Stimulated activated CD8-positive, alpha-beta memory T cell treated with anti-CD3 and anti-CD28 coated beads, Interleukin-7, amount 100 ng/mL, for 48 hours (primary cell): ENCODE measurements at places on chromosomes 5 and 9.
A peak's percentile ranks its signal among the peaks of the same experiment; 100 is the strongest.

GRCh38 chr9:78348848-78349247 lies 51.9 kb downstream of the PSAT1 start:
- DNase-seq = no peak

- no peak for DNase-seq
These were observed 372.5 kb upstream of the GRIA1 start for GRCh38 chr5:153118018-153118417.

GRCh38 chr5:78483809-78484521 lies 123.5 kb downstream of the SCAMP1 start:
- DNase-seq = no peak

DNA sequence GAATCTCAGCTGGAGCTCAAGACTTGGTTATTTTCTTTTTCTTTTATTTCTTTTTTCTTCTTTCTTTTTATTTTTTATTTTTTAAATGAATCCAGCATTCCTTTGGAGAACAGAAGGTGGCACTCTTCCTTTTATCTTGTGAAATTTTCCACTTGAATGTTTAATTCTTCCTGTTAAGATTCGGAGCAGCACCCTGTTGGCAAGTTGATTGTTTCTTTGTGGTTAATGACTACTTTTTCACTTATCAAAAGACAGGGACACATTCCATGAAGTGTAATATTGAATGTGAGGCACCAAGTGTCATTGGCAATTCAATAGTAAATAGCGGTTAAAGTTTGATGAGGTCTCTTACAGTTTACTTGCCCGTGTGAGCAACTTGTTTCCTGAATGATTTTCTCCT lies 240.5 kb upstream of the CHD1 start:
- DNase-seq = no peak

DNA sequence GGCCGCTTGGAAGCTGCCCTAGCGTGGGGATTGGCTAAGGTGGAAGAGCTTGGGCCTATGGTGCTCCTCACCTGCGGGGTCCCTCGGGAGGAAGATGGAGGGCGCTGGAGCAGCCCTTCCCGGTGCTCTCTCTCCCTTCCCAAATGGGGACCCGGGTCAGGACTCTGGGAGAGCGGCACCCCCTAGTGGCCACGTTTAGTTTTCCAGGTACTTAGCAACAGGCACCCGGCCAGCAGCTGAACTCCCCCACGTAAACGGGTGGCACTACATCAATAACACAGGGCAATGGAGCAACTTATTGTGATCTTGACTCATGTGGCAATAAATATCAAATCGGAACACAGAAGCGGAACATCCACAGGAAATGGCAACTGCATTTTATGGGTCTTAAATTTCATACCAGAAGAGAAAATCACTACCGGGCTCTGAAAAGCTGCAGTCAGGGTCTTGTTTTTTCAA lies 316.6 kb downstream of the AGTPBP1 start:
- peak; percentile 11 for DNase-seq

DNA sequence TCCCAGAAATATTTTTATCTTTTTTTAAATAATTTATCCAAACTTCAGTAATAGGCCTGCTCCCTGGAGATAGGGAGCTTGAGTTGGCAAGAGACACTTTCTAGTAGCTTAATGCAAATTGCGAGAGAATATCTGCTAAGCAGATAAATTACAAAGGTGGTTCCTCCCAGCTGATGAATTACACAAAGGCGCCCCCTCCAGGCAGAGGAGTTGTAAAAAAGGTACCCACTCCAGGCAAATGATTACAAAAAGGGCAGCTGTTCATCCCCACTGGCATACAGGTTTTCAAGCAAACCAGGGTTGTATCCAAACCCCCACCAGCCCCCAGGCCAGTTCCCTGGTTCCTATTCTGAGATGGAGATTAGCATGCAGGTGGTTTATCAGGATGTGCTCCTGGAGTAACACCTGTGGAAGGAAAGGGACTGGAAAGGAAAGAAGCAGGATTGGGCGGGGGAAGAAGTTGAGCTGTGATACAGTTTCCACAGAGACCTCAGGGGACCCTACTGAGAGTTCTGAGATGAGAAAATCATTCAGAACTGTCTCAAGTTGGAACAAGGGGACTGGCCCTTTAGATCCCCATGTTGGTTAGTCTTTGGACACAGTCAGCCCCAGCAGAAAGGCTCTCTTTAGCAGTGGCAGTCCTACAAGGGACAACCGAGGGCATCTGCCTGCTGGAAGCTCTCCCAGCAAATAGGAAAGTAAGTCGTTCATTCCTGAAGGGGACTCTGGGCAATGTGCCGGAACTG lies 25.5 kb downstream of the ESM1 start:
- DNase-seq = peak; percentile 35

DNA sequence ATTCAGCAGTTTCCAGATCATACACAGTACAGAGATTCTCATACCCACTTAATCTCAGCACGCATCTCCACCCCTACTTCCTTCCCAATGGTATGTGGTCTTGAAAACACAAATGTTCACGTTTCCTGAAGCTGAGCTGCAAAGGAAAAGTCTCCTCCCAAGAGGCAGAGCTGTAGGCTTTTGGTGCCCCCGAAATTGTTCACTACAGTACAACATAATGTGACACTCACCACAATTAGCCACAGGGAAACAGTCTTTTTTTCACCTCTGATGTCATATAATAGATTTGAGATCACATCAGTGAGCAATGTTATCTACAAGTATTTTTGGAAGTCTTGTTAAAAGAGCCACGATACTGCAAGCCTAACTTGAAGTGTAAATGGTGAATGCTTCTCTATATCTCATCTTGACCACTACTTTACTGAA lies 40.2 kb downstream of the NFIB start:
- no peak for DNase-seq

DNA sequence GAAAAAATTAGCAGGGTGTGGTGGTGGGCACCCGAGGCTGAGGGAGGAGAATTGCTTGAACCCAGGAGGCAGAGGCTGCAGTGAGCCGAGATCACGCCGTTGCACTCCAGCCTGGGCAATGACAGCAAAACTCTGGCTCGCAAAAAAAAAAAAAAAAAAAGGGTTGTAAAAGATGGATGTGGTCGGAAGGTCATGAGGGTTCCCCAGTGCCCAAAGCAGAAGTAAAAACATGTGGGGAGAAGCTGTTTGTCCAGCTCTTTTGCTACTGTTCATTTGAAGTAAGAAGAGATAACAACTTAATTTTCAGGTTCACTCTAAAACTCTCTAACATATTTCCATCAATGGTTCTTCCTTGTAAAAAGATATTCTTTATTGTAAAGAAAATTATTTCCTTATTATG lies 57.1 kb upstream of the GOLPH3 start:
- DNase-seq = no peak

- no peak for DNase-seq
These were observed 293.2 kb downstream of the CWC27 start for GRCh38 chr5:65061974-65062353.

- no peak for DNase-seq
These were observed 21.2 kb upstream of the PCSK5 start for GRCh38 chr9:75869236-75869635.

- no peak for DNase-seq
These were observed 99.3 kb downstream of the GDNF start for GRCh38 chr5:37740331-37741066.

DNA sequence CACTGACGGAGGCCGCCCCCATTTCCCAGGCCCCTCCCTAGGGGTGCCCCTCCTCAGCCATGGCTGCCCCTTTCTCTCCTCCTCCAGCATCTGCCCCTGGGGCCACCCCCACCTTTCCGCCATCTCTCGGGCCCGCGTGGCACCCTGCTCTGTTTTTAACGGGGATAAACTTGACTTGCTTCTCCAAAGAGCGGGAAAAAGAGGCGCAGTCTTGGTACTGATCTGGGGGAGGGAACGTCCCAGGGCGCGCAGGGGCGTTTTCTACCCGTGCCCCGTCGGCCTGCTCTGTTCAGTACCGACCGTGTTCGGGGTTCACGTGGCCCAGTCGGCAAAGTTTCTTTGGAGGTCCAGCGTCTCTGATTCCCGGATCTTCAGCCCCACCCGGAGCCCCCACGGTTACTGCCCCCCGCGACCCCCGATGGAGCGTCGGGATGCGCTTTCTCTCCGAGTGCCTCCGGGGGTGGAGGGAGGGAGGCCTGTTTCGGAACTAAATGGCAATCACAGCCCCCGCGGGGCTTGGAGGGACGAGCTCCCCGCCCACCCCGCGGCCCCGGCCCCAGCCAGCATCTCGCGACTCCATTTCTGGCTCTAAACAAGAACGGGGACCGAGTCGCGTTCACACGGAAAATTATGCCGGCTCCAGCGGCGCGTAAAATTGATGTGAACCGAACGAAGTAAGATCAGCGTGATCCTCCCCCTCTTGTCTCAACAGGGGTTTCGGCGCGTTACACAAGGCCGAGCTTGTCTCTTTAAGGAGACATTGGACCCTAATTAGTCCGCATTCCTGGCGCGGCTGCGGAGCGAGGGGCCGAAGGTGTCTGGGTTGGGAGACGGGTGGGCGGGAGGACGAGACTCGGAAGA lies 1.1 kb upstream of the TLE4 start:
- no peak for DNase-seq

- no peak for DNase-seq
These were observed 165.1 kb downstream of the RNF180 start for GRCh38 chr5:64330728-64331231.

GRCh38 chr5:156528673-156529072 lies 201.7 kb downstream of the SGCD start:
- no peak for DNase-seq

DNA sequence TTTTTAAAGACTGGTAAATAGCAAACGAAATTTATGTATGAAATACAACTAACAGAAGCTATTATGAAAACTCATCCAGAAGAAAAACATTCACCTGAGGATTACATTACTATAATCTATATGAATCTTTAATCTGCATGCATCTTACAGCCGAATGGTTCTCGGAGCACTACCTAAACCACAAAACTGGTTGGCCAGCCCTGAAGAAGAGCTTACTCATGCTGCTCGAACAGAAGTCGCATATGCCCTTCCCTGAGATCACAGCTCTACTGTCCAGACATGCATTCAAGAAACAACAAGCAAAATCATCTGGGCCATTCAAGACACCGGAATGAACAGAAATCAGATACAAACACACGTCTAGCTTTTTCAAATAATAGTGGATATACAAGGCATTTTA lies 931.0 kb upstream of the DMAC1 start:
- DNase-seq = no peak

DNA sequence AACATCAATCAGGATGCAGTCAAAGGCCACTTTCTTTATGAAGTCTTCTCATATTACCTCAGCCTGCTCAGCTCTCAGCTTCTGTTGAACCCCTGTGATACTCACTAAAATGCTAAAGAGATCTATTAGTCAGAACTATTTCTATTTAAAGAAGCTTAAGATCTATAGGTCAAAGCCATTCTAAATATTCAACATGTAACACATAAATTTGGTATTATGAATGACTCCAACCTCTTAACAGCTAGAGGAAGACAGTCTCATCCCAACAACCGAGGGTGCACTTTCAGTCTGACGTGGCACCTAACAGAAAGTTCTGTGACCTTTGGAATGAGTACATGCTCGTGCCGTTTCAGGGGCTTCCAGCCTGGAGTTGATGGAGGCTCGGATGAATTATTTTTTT lies 301.5 kb upstream of the VLDLR start:
- no peak for DNase-seq

DNA sequence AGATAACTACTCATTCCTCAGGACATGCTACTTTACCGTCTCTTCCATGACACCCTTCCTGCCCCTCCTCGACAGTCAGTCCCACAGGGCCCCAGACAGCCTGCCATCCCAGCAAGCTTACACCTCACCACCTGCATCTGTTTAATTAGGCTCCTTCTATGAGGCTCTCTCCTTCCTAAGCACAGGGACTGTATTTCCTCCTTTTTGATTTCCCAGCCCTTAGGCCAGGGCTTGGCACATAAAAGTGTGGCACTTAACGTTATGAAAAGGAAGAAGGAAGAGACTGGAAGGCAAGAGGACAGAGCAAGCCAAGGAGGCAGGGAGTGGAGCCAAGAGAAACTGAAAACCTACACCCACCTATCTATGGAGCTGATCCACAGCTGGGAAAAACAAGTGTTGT lies 146.8 kb downstream of the SIL1 start:
- no peak for DNase-seq

DNA sequence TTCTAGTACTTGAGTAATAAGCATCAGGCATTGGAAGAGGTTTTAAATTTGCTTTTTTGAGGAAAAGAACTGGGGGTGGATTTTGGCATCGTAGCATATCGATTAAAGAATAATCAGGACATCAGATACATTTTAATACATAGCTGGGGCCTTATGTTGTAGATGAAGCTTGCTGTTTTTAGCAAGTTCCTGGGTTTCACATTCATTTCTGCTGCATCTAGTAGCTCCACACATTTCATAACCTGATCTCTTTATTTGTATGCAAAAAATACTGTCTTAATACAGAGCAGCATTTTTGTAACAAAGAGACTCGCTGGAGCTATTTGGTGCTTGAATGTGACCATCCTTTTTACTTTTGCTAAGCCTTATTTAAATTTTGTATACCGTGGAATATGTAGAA lies 28.5 kb downstream of the CD180 start:
- DNase-seq = no peak

DNA sequence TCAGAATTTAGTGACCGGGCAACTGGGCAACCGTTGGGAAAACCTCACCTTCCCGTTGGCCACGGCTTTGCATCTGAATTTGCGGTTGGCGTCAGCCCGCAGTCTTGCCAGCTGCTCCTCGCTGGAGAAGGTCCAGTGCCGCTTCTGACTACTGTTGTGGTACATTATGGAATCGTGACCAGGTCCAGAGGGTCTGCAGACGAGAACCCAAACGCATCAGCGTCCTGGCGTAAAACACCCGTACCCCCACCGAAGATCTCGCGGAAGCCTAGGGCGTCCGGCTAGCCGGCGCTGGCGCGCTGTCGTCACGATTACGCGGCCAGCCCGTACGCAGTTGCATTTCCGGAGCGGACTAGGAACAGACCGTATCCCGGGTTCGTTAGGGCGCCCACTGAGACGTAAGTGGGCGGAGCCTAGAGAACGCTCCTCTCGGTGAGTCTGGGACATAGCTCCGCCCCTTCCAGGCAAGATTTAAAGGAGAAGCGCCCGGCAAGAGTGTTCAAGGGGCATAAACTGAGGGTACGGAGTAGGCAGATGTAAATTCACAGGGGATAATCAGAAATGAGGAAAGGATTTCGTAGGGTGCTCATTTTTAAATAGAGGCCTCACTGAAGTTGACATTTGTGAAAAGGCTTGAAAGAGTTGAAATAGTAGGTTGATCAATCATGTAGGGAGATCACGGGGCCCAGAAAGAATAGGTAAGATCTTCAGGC lies at the start of gene CCNH:
Gene CCNH, minus strand, starts transcription at position 301 of the 713 bp plus-strand sequence. Its CDS starts 136 bp downstream, at position 165.
- peak; percentile 94 for DNase-seq

- no peak for DNase-seq
These were observed 7.6 kb downstream of the BASP1 start for GRCh38 chr5:17224858-17225511.

- DNase-seq = no peak
These were observed 630 bp downstream of the PSMB7 start for GRCh38 chr9:124414612-124415011.

DNA sequence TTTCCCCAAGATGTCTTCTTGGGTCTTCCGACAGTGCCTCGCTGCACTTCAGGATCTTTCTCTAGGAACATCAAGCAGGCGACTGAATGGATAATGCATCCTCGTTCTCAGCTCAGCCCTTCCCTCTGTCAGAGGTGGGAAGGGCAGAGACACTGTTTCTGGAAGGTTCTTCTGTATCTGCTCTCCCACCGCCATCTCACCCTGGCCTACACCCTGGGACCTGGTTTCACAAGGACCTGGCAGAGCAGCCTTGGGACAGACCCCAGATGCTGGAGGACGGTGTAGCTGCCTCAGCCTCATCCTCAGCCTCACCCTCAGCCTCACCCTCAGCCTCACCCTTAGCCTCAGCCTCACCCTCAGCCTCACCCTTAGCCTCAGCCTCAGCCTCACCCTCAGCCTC lies 18.5 kb downstream of the MRPL36 start:
- no peak for DNase-seq
